ENCODE measurements at places on chromosomes 7 and 10.

DNA sequence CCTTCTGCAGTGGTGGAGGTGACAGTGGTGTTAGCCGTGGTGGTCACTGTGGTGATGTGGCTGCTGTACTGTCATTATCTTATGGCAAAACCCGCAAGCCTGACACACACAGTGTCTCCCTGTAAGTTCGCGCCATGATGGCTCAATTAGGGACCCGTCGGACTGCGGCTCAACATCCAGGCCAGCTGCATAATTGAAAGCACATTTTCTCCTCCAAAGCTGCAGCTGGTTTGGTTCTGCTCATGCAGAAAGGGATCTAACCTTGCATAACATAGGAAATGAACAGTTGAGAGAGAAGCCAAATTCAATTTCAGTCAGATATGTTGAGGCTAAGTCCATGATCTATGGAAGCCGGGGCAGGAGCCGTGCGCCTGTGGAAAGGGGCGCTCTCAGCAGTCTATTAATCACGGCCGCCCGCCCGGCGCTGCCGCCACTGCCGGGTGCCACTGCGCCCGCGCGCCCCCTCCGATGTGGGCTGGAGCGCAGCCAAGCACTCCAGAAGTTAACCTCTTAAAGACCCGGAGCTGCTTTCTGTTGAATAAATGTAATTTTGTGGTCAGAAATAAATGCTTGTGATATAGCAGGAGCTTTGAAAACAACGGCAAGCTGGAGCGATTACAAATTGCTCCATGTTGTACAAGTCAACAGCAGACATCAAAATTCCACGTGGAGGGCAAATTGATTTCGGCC is 227.7 kb downstream of the CUX1 start:
- peak; percentile 99 for DNase-seq

GRCh38 chr10:16544099-16544498 is 22.4 kb upstream of the C1QL3 start:
- DNase-seq: no peak

GRCh38 chr10:11782793-11783557 is 40.2 kb upstream of the PROSER2 start:
- DNase-seq: peak; percentile 39

DNA sequence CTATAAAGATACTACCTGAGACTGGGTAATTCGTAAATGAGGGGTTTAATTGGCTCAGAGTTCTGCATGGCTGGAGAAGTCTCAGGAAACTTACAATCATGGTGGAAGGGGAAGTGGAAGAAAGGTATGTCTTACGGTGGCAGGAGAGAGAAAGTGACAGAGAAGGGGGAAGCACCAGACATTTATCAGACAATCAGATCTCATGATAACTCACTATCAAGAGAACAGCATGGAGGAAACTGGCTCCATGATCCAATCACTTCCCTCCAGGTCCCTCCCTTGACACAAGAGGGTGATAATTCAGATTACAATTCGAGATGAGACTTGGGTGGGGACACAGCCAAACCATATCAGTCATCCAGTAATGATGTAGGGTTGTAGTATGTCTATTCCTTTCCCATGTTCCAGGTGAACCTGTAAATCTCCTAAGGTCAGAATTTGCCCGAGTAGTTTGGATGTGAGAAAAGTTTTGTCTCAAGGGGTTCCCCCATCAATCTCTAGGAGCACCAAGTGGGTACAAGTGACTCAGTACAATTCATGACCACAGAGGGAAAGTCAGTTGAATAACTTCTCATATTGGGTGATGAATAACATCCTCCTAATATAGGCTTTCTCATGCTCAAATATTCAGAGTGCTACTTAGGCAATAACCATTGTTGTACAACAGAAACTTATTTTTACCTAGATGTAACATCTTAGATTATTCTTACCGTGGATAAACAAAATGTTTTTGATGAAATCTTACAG is 39.7 kb upstream of the MTPN start:
- no peak for DNase-seq

DNA sequence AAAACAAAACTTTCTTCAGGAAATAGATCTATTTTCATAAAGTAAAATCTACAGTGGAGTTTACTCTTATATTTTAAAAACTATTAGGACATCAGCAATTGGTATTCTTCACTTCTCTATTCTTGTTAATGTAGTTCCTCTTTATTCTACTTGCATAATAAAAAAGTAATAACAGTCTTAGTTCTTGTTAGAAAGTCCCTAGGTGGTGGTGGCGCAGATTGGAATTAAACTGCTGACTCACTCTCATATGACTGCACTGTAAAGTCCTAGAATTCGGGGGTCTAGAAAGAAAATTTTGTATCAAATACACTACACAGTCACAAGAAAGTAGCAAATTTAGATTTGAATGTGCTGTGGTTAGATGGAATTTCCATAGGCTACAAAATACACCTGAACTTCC is 44.6 kb upstream of the TES start:
- DNase-seq: no peak

DNA sequence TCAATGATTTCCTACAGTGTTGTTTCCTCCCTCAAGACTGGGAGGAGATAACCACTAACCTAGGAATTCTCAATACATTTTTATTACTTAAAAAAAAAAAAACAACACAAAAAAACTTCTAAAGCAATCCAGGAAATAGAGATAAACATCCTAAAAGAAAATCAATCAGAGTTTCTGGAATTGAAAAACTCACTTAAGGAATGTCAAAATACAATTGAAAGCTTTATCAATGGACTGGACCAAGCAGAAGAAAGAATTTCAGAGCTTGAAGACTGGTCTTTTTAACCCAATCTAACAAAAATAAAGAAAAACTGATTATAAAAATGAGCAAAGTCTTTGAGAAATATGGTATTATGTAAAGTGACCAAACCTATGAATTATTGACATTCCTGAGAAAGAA is 394.1 kb downstream of the XPNPEP1 start:
- DNase-seq: no peak

DNA sequence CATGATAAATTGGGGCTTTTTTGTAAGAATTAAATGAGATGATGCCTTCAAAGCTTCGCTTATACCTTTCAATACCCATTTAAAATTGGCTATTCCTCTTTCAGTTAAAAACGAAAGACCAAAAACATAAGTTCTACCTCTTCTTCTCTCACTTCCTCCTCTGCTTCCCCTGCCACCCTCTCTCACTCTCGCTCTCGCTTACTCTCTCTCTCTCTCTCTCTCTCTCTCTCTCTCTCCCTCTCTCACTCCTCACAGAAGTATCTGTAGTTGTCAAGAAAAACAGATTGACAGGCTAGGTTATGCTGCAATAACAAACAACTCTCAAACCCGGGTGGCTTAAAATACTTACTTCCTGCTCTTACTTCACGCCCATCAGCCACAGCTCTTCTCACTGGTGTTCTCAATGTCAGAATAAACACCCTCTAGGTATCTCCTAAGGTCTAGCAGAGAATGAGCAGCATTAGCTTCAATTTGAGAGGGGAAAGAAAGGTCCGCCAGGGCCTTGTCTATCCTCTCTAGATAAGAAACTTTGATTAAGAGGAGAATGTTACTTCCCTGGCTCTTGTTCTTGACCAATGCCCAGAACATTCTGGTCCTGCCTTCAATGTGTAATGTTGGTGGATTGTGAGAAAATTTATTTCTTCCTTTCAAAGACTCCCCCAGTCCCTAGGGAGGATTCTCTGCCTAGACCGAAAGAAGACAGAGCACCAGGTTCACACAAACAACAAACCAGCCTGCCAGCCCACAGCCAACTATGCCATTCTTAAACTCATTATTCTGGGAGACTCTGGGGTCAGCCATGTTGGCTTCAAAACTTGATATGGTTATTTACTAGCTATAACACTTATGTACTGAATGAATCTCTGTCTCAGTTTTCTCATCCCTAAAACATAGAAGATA is 1028.7 kb downstream of the XPNPEP1 start:
- DNase-seq: no peak

DNA sequence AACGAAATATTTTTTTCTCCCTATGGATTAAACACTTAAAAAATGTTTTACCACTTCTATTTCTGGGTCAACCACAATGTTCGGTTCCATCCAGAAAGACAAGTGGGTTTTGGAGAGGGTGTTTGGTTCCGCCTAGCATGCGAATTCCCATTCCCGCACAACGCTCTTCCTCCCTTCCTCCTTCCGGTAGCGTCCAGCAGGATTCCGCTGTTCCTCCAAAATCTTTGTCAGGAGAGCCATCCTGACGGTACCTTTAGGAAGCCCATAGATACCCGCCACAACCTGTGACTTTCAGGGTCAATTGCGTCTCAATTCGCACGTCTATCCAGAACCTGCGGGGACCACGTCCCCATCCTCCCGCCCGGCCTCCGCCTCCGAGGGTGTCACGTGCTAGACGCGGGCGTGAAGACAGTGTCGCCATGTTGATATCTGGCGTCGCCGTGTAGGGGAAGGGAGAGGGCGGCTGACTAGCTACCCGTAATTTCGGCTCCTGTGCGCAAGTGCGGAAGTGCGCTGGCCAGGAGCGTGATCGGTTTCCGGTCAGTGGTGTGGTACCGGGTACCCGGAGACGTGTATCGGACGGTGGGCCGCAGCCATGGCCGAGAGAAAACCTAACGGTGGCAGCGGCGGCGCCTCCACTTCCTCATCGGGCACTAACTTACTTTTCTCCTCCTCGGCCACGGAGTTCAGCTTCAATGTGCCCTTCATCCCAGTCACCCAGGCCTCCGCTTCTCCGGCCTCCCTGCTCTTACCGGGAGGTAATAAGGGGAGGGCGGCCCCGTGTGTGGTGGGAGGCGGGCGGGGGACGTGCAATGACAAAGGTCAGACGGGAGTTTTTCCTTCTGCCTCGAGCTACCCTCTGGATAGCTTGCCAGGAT is at the start of gene SEC23IP:
Gene SEC23IP (plus strand): TSS at position 543 of the 878 bp plus-strand sequence. CDS start 53 bp downstream, at position 596.
- DNase-seq: peak; percentile 95

DNA sequence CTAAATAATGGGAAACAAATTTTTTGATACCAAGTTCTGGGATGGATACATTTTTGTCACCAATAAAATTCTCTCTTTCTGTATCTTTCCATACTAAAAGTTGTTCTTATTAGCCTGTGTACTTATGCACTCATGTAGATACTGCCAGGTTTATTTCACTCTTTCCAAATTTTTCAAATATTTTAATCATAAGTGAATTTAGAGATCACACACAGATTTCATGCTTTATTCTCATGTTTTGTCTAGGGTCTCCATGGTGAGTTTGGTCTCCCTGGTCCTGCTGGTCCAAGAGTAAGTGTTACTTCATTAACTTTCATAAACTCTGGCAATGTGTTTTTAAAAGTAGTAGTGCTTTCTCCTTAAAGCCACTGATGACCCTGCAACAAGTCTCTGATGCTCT is 20.3 kb downstream of the COL1A2 start:
- DNase-seq: no peak

- peak; percentile 77 for DNase-seq
These were observed 747.1 kb upstream of the GALNT17 start for GRCh38 chr7:70384891-70385290.

- no peak for DNase-seq
These were observed 6.7 kb downstream of the NRCAM start for GRCh38 chr7:108449521-108449920.

DNA sequence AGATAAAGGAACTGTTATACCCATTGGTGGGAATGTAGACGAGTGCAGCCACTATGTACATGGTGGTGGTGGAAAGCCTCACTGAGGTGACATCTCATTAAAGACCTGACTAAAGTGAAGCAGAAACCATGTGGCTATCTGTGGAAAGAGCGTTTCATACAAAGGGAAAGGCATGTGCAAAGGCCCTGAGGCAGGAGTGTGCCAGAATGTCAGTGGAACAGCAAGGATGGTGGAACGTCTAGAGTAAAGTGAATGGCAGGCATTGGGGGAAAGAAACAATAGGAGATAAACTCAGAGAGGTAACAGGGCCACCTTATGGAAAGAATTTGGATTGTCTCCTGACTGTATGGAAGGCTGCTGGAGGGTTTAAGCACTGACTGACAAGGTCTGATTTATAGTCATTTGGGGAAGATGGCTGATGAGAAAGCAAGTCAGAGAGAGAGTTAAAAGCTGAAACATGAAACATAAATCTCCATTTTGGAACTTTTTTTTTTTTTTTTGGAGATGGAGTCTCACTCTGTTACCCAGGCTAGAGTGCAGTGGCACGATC is 245.7 kb downstream of the STK31 start:
- no peak for DNase-seq

- DNase-seq: no peak
These were observed 331.4 kb upstream of the SHH start for GRCh38 chr7:156143683-156144082.

DNA sequence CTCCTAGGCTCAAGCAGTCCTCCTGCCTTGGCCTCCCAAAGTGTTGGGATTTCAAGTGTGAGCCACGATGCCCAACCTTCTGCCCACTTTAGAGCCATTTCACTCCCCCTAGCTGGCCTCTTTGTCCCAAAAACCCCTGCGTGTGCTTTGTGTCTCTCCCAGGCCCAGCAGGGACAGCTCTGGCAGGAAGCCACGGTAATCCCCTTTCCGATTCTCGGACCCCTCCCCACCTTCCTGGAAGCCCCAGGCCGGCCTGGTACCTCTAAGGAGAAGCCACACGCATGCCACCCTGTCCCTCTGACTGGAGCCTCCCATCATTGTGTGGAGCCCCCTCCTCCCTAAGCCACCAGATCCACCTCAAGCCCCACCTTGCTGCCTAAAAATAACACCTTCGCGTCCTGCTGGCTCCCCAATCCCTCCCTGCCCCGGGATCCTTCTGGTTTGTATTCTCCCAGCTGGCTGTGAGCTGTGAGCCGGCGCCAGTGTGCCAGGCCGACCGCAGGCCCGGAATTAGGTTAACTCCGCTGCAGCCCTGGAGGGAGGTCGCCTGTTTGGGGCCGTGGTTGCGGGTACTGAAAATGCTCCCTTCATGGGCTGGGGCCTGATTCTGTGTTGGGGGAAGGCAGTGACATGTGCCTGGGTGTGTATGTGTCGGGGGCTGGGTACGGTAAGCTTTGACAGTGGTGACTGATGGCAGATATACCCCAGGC is 16.4 kb upstream of the SRRM3 start:
- DNase-seq: no peak

DNA sequence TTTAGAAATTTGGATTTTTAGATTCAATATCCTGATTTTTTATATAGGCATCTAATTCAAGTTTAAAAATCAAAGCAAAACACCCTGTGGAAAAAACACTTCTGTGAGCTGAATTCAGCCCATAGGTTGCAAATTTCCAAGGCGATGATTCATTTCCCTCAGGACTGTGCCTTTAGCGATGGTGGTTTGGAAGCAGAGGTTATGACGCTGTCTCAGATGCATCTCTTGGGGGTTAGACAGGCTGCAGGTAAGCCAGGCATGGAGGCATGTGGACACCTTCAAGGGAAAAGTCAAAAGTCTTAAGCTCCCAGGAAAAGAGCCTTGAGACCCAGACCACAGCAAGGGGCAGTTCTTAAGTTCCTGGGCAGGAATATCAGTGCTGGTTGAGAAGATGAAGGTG is 9.5 kb upstream of the FRA10AC1 start:
- DNase-seq: peak; percentile 4

All from fibroblast of skin of abdomen (primary cell).